Mesenteric fat pad (tissue), 1 donor: ENCODE measurements at places on chromosomes 6 and 20. TPM values are rescaled to one million over a fixed set of nuclear protein-coding genes. Genes with fewer than 3 reads are reported as not detected.

- DNase-seq: no peak
Measured at GRCh38 chr20:25494506-25495188, 87.2 kb downstream of the GINS1 start.

- no peak for DNase-seq
Measured at GRCh38 chr6:29552512-29553051, 7.0 kb downstream of the UBD start.

GRCh38 chr20:17810847-17811627, 111.3 kb downstream of the BANF2 start:
- no peak for DNase-seq

GRCh38 chr6:127247114-127248096, 19.3 kb upstream of the RNF146 start:
- DNase-seq: no peak

GRCh38 chr20:32157611-32158010, 48.1 kb downstream of the TM9SF4 start:
- peak; percentile 84 for DNase-seq

GRCh38 chr6:106490030-106490429, 129.5 kb downstream of the CRYBG1 start:
- no peak for DNase-seq

GRCh38 chr6:132902901-132903300, 88.5 kb downstream of the RPS12 start:
- DNase-seq: no peak

DNA sequence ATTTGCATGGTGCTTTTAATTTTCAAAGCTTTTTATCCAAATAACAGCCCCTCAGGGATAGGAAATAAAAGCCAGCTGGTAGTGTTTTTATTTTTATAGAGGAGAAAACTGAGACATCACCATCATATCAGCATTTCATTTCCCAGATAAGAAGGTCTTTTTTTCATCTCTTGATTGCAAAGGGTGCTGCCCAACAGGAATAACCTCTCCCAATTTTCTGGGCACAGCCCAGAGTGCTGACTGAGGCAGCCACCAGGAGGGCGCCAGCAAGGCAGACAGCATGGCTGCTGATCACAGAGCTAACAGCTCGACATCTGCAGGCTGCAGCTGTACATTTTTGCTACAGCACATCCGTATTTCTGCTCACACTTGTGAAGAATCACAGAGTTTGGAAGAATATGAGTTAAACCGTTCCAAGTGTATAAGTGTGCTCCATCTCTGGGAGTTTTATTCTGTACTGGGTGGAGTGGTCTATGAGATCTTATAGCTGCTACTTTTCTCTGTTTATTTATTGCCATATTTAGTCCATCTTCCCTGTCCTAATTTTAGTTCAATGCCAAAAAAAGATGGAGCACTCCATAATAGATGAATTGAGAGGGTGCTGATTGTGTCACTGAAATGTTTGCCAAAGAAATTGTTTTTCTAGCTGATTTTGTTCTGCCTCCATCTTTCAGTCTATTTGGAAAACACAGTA, 85.5 kb upstream of the C20orf144 start:
- DNase-seq: no peak

GRCh38 chr20:61924211-61924857, 141.3 kb downstream of the TAF4 start:
- no peak for DNase-seq

- no peak for DNase-seq
Measured at GRCh38 chr20:38131588-38132121, 33.4 kb downstream of the TGM2 start.

Gene FILIP1
- 8.1 TPM for total RNA-seq

Gene SMLR1
- total RNA-seq: not detected

Gene VAPB
- total RNA-seq: 51.5 TPM

Gene DZANK1
- 1.3 TPM for total RNA-seq

Gene APCDD1L
- total RNA-seq: not detected

Gene TTK
- total RNA-seq: 0.58 TPM
